ENCODE measurements at places on chromosomes 11 and 22.

DNA sequence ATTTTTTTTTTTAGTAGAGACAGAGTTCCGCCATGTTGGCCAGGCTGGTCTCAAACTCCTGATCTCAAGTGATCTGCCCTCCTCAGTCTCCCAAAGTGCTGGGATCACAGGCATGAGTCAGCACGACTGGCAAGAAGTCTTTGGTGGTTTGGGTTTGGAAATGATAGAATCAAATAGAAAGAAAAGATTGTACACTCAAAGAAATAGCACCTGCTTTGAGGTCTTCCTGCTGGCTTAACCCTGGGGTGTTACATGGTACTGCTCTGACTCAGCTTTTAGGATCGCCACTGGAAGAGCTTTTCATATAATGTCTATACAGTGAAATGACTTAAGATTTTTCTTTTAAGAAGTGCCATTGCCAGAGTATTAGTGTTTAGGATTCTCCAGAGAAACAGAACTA is 50.2 kb downstream of the JAM3 start:
- no peak for DNase-seq

DNA sequence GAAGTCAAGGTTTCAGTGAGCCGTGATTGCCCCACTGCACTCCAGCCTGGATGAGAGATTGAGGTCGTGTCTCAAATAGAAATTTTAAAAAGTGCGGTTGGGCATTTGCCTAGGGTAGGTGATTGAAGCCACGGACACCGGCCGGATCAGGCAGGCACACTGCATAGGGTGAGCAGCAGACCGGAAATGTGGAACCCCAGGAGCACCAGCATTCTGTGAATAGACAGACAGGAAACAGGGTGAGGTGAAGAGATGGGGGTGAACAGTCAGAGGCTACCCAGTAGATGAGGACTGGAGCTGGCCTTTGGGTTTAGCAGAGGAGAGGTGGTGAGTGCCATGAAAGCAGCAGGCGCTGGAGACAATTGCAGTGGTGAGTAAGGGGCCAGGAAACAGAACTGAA is 43.5 kb downstream of the PPFIA1 start:
- DNase-seq, result no peak

GRCh38 chr11:33158596-33159275 is 2.5 kb downstream of the CSTF3 start:
- no peak for DNase-seq

- DNase-seq, result no peak
Observed at GRCh38 chr11:115887727-115888126, 383.5 kb upstream of the CADM1 start.

DNA sequence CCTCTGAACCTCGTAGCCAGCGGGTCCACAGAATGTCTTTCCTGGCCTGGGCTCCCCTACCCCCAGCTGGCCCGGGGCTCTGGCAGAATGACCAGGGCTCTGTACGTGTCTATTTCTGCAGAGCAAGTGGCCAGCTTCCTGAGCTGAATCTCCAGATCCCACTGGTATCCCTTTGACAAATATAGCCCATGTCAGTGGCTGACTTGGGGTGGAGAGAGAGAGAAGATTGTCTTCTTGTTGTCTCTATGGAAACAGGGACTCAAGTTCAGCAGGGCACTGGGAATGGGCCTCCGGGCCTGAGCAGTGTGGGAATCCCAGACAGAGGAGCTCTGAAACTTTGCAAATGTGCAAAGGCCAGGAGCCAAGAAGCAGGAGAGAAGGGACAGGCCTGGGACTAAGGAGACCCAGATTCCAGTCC is 33.9 kb downstream of the ANO1 start:
- no peak for DNase-seq

GRCh38 chr11:5277807-5278382 is 8.2 kb upstream of the HBE1 start:
- DNase-seq, result no peak

GRCh38 chr11:94938095-94939055 is 35.0 kb downstream of the CWC15 start:
- DNase-seq, result no peak

DNA sequence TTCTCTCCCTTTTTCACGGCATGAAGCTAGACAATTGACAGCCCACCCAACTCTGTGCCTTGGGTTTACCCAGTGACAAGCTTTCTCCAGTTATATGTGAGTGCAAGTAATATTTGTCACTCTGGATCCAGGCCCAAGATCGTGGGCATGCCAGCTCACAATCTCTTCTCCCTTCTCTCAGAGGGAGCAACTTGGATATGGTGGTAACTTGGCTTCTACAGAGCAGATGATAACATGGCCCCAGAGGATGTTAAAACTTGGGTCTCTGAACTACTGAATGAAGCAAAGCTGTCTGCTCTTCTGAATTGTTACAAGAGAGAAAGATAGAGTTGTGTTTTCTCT is 20.8 kb downstream of the C11orf96 start:
- DNase-seq, result no peak

DNA sequence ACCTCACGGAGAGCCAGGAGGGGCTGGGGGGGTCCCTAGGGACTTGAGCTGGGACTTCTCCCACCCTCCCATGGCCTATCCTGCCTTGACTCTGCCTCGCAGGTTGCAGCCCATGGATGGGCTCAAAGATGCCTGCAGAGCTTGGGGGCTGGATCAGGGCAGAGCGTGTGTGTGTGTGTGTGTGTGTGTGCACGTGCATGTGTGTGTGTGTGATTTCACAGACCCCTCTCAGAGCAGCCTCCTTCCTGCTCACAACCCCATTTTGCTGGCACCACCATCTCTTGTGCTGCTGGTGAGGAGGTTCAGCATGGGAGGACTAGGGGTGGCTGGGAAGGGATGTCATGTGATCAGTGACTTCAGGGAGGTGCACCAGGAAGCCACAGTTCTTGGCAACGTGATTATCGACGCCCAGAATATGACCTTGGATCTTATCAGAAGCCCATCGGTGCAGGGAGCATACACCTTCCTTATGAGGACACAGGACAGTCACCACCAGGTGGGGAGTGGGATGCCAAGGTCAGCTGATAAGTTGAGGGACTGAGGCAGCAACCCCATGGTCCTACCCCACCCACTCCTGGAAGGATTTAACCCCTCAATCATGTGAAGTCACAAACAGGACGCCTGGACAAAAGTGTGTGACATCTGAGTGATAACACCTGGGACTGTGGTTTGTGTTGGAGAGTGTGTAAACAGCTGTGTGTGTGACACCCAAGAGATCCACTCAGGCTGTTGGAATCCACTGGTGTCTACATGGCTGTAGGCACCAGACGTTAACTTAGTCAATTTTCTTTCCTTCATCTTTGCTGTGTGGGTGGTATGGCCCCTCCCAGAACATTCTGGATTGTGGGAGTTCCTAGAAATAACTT is 1.8 kb upstream of the NAALADL1 start:
- no peak for DNase-seq

DNA sequence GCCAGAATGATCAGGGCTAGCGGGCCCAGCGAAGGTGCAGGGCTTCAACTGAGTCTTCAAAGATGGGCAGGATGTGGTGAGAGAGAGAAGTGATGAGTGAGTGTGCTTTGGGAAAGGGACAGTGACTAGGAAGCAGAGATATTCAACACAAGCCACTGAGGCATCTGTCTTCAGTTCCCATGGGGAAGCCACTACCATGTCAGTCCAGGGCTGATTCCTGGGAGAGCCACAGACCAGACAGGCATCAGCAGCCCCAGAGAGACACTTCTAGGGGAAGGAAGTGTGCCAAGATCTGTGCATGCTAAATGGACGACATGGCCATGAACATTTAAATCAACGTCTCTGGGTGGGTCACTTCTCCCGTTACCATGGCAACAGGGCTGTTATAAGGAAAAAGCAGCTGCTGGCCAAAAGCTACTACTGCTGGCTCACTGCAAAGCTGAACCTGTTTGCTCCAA is 28.5 kb downstream of the P4HA3 start:
- DNase-seq, result no peak

DNA sequence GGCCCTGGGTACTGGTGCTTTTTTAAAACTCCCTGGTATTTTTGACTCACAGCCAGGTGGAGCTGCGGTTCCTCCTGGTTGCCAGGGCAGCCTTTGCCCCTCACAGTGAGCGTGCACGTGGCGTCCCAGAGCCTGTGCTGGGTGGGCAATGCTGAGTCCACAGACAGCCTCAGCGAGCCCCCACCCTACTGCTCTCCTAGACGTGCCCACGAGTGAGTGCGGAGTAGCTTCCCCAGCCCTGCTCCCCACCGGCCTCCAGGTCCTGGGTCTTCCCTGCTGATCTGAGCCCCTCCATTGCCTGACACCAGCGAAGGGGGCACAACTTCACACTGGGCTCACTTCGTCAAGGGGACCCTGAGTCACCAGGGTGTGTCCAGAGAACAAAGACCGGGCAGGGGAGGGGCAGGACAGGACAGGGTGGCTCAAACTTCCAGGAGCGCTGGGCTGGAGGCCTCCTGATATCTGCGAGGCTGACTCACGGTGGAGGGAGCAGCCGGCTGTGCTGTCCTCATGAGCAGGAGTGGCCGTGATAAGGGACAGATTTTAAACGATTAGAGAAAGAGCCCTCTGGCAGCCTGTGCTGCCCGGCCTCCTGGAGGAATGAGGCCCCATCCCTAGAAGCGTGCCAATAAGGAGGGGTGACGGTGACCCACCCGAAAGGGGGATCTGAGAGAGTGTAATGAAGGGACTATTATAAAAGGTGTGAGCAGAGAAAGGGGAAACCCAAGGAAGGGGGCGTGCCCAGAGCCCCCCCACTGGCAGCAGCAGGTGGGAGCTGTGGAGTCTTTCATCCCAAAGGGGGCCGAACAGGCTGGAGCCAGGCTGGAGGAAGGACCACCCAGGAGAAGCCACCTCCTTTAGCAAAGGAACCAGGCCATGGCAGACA is 129.3 kb upstream of the FGF3 start:
- DNase-seq, result no peak

- DNase-seq, result no peak
Observed at GRCh38 chr11:92685049-92685448, 284.4 kb upstream of the MTNR1B start.

GRCh38 chr22:26463101-26463661 is 20.4 kb downstream of the HPS4 start:
- DNase-seq, result no peak

- no peak for DNase-seq
Observed at GRCh38 chr11:75814363-75814676, 690 bp upstream of the UVRAG start.

Data from CD4-positive, alpha-beta memory T cell (primary cell).